ENCODE measurements at places on chromosomes 3 and 15. TPM values are rescaled to one million over a fixed set of nuclear protein-coding genes. Genes with fewer than 3 reads are reported as not detected.

Gene UACA
- polyA plus RNA-seq = 98.9 TPM

DNA sequence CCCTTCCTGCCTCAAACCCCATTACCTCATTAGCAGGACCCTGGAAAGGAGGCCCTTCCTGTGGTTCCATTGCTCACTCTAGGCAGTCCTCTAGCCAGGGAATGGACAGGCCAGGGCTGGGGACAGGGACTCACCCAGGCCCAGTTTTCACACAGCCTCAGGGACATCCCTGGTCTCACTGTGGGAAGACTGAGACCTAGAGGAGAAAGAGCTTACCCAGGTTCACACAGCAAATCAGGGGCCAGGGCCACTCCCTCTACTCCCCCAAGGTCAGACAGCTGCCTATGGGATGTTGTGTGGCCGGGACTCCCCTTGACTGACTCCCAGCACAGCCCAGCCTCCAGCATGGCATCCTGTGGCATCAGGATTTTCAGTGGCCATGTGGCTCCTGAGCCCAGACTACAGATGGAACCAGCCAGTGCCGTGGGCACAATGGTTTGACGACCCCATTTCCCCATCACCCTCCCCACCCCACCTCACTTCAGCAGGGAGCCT is 49.3 kb downstream of the ADAMTS7 start:
- DNase-seq = no peak

Gene PP2D1
- polyA plus RNA-seq = 0.40 TPM

DNA sequence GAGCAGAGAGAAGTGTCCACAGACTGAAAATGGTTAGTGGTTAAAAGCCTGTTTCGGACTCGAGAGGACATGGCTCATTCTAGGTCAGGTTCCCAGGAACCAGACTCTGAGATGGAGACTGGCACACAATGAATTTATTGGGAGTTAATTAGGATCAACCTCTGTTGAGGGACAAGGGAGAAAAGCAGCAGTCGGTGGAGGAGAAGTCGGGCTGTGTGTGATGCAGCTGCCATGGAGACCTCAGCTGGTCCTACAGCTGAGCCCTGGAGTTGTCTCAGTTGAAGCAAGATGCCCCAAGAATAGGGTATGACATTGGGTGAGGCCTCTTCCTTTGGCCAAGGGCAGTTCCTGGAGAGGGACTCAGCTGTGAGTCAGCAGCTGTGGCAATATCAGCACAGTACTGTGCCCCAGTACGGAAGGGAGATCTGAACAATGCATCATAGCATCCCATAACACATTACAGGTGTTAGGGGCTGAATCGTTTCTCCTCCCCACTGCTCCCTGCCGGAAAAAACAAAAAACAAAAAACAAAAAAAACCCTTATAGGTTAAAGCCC is 105.4 kb downstream of the ABHD5 start:
- DNase-seq = no peak

DNA sequence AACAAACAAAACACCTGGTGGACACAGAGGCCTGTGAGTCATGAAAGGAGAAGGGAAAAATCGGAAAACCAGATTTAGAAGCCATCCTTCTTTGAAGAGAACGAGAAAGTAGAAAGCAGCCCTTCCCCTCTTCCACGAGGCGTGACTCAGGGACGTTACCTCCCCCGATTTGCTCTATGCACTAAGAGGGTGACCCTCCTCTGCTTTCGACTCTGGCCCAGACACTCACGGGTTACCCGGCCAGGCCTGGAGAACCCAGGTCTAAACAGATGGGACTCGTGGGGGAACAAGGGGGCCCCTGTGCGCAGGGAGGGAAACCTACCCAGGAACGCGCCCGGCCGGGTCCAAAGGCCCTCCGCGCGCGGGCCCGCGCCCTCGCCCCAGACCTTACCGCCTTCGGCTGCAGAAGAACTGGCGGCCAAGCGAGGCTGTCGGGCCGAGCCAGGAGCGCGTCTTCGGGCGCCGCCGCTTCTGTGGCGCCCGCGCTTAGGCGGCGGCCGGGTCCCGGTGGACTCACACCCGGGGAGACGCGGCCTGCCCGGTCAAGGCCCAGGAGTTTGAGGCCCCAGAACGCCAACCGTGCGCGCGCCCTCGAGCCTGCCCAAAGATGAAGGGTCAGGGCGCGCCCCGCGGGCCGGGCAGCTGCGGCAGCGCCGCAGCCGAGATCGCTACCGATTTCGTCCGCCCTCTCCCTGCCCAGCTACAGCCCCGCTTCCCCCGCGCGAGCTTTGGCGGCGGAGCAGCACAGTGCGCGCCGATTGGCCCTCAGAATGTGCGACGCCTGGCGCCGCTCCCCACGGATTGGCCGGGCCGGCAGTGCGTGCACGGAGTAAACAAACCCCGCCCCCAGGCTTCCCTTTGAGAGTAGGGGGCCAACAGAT is at the start of gene TFDP2:
Gene TFDP2 (minus strand): TSS at position 753 of the 881 bp plus-strand sequence. CDS start 47,795 bp downstream, outside the sequence.
- peak; percentile 88 for DNase-seq

Gene CGNL1
- 72.5 TPM for polyA plus RNA-seq

- DNase-seq = no peak
These were observed 132.0 kb upstream of the TP63 start for GRCh38 chr3:189498995-189499704.

DNA sequence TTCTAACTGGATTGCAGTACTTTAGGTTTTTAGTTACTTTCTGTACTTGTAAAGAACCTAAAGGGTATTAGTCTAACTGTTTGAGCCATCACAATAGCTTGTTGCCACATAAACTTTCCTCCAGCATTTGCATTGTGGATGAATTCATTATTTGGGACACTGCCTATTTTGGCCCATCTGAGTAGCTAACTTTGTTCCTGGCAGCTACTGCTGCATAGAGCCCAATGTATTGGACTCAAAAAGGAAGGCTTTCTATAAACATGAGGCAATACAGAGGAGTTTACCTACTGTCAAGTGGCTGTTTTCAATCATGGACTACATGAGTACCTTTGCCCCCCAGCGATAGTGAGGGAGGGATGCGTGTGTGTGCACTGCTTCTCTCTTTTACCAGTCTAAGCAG is 1.9 kb downstream of the ROBO2 start:
- no peak for DNase-seq

DNA sequence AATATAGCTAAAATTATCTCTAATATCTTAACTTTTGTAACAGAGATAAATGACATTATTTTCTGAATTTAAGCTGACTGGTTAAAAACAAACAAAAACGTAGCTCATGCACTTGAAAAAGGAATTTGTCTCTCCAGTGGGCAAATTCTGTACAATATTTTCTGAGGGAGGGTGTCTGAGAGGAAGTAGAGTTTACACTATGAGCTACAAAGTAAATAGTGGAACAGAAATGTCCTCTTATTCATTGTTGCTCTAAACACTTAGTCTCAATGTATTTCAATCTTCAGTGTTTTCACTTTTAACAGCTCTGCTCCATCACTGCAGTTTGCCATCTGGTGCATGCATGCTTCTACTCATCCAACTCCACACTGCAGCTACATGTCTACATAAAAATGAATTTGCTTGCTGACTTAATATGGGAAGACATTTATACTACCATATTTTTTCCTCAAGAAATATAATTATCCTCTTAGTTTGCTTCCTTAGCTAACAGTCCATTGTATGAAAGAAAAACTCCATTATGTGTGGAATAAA is 817.4 kb upstream of the LMCD1 start:
- no peak for DNase-seq

GRCh38 chr3:156016902-156017301 is 103.5 kb upstream of the KCNAB1 start:
- no peak for DNase-seq

Gene IQCF5
- polyA plus RNA-seq = not detected
